ENCODE measurements at places on chromosomes 4 and X. TPM values are rescaled to one million over a fixed set of nuclear protein-coding genes. Genes with fewer than 3 reads are reported as not detected.

DNA sequence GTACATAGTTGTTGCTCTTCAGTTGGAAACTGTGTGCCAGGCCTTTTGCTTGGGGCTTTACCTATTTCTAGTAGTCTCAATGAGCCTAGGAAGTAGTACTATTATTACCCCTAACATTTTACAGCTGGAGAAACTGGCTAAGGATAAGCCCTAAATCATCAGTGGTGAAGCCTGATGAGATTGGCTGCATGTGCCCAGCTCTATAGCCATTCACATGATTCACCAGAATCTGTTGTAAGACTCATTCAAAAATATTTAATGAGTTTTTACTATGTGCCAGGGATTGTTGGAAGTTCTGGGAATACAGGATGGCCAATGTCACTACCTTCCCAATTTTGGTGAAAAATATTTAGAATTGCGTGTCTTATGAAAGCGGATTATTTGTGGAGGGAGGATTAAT lies 2.8 kb downstream of the KIT start:
- H3K4me1 ChIP-seq, result peaks cover 18% of the 10 kb centered on the region
- no peak for DNase-seq
- no peak overlapping the region for H3K4me3 ChIP-seq
- no peaks in the 10 kb centered on the region for H3K36me3 ChIP-seq

- no peak for DNase-seq
- H3K4me1 ChIP-seq, result peaks cover 19% of the 10 kb centered on the region
- no peaks in the 10 kb centered on the region for H3K27me3 ChIP-seq
- no peak overlapping the region for H3K27ac ChIP-seq
Measured at GRCh38 chr4:3302786-3303564, 10.2 kb downstream of the RGS12 start.

GRCh38 chr4:139210486-139210885 lies 33.5 kb upstream of the ELF2 start:
- no peaks in the 10 kb centered on the region for H3K27me3 ChIP-seq
- H3K4me3 ChIP-seq, result no peak overlapping the region
- H3K36me3 ChIP-seq, result no peaks in the 10 kb centered on the region
- DNase-seq, result peak; percentile 41
- H3K4me1 ChIP-seq, result no peaks in the 10 kb centered on the region

DNA sequence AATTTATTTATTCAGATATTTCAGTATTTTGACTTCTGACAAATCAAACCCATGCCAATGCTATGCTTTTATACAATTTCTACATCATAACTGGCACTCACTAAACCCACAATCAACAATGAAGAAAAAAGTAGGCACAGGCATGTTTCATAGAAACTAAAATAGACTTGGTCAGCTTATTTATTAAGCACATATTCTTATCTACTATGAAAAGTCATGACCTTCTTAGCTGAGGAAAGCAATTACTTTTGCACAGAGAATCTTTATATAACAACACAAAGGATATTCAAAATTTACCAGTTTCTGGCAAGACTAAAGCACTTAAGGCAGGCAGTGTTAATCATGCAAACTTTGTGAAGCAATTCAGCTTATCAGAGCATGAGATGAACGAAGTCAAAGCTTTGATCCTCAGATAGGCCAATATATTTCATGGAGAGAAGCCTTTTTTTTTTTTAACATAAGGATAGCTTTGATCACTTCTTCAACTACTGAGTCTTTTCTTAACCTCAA lies 490.6 kb downstream of the INPP4B start:
- no peaks in the 10 kb centered on the region for H3K27me3 ChIP-seq
- peak; percentile 34 for DNase-seq
- H3K36me3 ChIP-seq, result no peaks in the 10 kb centered on the region
- H3K4me3 ChIP-seq, result no peak overlapping the region
- no peaks in the 10 kb centered on the region for H3K4me1 ChIP-seq

GRCh38 chrX:47091149-47091775 lies 13.0 kb downstream of the RGN start:
- H3K4me3 ChIP-seq, result no peak overlapping the region
- H3K27ac ChIP-seq, result no peak overlapping the region
- DNase-seq, result peak; percentile 70
- H3K4me1 ChIP-seq, result no peaks in the 10 kb centered on the region

- H3K4me3 ChIP-seq, result no peak overlapping the region
- H3K27ac ChIP-seq, result no peak overlapping the region
- no peaks in the 10 kb centered on the region for H3K36me3 ChIP-seq
Measured at GRCh38 chr4:148955564-148956297, 513.5 kb upstream of the NR3C2 start.

DNA sequence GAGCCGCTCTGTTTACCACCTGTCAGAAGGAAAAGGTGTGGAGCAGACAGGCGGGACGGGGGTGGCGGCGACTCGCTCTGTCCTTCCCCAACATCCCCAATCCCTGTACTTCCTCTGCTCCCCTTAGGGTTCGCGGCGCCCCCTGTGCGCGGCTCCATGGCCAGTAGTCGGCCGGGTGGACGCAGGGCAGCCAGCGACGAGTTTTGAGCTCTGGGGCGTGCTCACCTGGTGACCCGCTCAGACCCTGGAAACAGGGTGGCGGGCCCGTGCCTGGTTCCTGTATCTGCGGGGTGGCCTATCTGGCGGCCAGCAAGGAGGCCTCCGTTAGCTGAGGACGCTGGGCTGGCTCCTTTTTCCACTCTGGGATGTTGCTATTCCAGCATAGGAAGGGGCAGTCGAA lies 5.4 kb upstream of the MAGIX start:
- H3K27me3 ChIP-seq, result no peaks in the 10 kb centered on the region
- H3K36me3 ChIP-seq, result no peaks in the 10 kb centered on the region
- no peak for DNase-seq
- H3K4me1 ChIP-seq, result no peaks in the 10 kb centered on the region
- H3K4me3 ChIP-seq, result no peak overlapping the region

DNA sequence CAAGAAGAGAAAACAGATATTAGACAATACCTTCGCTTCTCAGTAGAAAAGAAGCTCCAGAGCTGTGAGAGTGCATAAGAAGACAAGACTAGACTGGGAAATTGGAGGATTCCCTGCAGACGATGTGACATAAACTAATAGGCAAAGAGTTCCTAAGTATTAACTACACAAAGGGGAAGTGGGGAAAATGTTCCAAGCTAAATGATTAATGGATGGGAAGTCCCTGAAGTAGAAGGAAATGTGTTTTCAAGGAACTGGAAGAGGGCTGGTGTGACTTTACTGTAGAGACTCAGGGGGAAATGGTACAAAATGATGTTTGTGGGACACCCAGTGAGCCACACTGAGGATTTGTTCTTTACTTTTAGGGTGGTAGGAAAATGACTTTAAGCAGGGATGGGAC lies 69.7 kb upstream of the DCLK2 start:
- DNase-seq, result no peak
- no peaks in the 10 kb centered on the region for H3K4me1 ChIP-seq
- no peaks in the 10 kb centered on the region for H3K36me3 ChIP-seq
- H3K27ac ChIP-seq, result no peak overlapping the region

- no peaks in the 10 kb centered on the region for H3K4me1 ChIP-seq
- H3K27me3 ChIP-seq, result no peaks in the 10 kb centered on the region
- H3K36me3 ChIP-seq, result no peaks in the 10 kb centered on the region
- H3K4me3 ChIP-seq, result no peak overlapping the region
- DNase-seq, result no peak
Measured at GRCh38 chrX:79259073-79259689, 108.0 kb downstream of the ITM2A start.

GRCh38 chr4:177968817-177969442 lies 526.7 kb upstream of the AGA start:
- no peaks in the 10 kb centered on the region for H3K36me3 ChIP-seq
- H3K27me3 ChIP-seq, result no peaks in the 10 kb centered on the region
- H3K27ac ChIP-seq, result no peak overlapping the region
- no peak for DNase-seq
- H3K4me3 ChIP-seq, result no peak overlapping the region

DNA sequence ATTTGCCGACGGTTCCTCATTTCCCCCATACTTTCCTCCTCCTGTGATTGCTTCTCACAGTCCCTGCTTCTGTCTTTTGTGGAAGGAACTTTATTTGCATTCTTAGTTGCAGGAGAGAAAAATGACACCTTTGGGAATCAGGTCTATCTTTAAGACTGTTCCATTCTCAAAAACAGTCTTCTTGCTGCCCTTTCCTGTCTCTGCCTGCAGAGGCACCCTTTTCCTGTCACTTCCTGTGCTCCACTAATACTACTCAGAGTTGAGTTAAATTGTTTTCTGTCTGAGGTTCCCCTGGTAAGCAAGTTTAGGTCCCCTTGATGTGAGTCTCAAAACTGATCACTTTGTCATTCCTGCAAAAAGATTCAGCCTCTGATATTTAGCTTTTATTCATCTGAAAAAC lies 208.8 kb upstream of the CLNK start:
- H3K4me1 ChIP-seq, result no peaks in the 10 kb centered on the region
- no peak for DNase-seq
- no peaks in the 10 kb centered on the region for H3K36me3 ChIP-seq
- H3K27me3 ChIP-seq, result no peaks in the 10 kb centered on the region
- H3K27ac ChIP-seq, result no peak overlapping the region

DNA sequence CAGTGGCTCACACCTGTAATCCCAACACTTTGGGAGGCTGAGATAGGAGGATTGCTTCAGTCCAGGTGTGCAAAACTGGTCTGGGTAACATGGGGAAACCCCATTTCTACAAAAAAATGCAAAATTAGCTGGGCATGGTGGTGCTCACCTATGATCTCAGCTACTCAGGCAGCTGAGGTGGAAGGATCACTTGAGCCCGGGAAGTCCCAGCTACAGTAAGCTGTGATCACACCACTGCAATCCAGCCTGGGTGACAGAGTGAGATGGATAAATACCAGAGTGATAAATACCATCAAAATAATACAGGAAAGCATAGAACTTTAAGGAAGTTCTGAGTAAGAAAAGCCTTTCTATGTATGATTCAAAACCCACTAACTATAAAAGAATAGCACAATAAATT lies 52.8 kb downstream of the LRBA start:
- no peak overlapping the region for H3K4me3 ChIP-seq
- H3K27me3 ChIP-seq, result no peaks in the 10 kb centered on the region
- no peaks in the 10 kb centered on the region for H3K4me1 ChIP-seq

TMEM154 gene
- 1.6 TPM for polyA plus RNA-seq

DNA sequence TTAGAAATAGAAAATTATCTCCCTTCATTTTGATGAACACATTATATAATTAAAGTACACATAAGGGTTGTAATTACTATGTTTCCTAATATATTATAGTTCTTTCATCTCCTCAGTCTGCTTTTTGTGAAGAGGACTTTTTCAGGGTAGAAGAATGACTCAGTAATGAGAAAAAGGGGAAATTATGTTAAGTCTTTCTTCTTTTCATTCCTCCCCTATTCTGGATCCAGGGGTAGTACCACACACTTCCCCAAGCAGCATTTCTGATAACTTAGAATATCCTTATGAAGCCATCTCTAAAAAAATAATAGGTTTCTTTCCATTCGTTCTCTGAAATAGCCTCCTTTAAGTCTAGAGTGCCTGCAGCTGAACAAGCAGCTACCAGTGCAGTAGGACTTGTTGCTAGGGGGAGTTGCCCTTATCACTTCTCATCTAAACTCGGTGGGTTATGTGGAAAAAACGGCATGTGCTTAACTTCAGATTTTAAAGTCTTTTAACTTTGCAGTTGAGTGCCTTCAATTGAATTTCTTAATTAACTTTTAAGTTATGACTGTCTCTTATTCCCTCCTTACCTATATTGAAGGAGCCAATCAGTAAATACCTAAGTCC lies 184.8 kb downstream of the ARHGAP24 start:
- H3K36me3 ChIP-seq, result no peaks in the 10 kb centered on the region
- no peak overlapping the region for H3K27ac ChIP-seq
- no peak for DNase-seq
- no peaks in the 10 kb centered on the region for H3K4me1 ChIP-seq

GRCh38 chr4:99013884-99014523 lies 18.5 kb downstream of the METAP1 start:
- no peak overlapping the region for H3K4me3 ChIP-seq
- H3K36me3 ChIP-seq, result no peaks in the 10 kb centered on the region
- no peak for DNase-seq
- H3K27me3 ChIP-seq, result no peaks in the 10 kb centered on the region
- no peak overlapping the region for H3K27ac ChIP-seq
- H3K4me1 ChIP-seq, result no peaks in the 10 kb centered on the region

- H3K36me3 ChIP-seq, result no peaks in the 10 kb centered on the region
- H3K27me3 ChIP-seq, result no peaks in the 10 kb centered on the region
- H3K4me3 ChIP-seq, result no peak overlapping the region
- no peak overlapping the region for H3K27ac ChIP-seq
- no peaks in the 10 kb centered on the region for H3K4me1 ChIP-seq
- DNase-seq, result no peak
Measured at GRCh38 chr4:59240011-59240410, 1960.1 kb upstream of the ADGRL3 start.

DNA sequence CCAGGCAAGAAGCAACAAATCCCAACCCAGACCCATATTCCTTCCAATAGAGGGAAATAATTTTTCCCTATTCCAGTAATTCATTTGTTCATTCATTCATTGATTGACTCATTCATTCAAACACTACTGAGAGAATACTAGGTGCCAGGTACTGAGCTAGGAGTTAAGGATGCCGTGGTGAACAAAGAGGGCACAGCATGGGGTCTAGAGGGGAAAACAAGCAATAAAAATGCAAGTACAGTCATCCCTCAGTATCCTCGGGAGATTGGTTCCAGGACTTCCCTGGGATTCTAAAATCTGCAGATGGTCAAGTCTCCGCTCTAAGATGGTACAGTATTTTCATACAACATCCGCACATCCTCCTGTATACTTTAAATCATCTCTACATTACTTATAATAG lies 18.7 kb downstream of the RASGEF1B start:
- no peak for DNase-seq
- H3K36me3 ChIP-seq, result no peaks in the 10 kb centered on the region
- no peaks in the 10 kb centered on the region for H3K4me1 ChIP-seq
- no peak overlapping the region for H3K4me3 ChIP-seq
- H3K27me3 ChIP-seq, result no peaks in the 10 kb centered on the region
- H3K27ac ChIP-seq, result no peak overlapping the region

DNA sequence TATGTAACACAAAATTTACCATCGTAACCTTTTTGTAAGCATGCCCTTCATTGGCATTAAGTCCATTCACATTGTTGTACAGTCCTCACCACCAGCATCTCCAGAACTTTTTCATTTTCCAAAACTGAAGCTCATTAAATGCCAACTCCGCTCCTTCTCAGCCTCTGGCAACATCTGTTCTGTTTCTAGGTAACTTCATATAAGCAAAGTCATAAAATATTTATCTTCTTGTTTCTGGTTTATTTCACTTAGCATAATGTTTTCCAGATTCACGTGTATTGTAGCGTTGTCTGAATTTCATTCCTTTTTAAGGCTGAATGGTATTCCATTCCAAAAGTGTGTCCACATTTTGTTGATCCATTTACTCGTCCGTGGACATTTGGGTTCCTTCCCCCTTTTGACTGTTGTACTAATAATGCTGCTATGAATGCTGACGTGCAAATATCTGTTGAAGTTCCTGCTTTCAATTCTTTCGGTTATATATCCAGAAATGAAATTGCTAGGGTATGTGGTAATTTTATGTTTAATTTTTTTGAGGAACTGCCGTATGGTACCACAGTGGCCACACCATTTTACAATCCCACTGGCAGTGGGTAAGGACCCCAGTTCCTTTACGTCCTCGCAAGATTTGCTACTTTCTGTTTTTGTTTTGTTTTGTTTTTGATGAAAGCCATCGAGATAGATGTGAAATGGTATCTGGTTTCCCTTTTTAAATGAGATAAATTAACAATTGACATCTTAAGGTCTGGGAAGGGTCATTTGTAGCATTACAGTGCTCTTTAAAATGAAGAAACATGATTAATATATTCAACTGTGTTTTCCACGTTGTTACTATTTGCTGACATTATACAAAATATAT lies 63.4 kb downstream of the PTTG2 start:
- no peak overlapping the region for H3K27ac ChIP-seq
- no peak overlapping the region for H3K4me3 ChIP-seq
- no peaks in the 10 kb centered on the region for H3K4me1 ChIP-seq

GRCh38 chr4:174425669-174426068 lies 96.6 kb downstream of the HPGD start:
- H3K4me3 ChIP-seq, result no peak overlapping the region
- no peak overlapping the region for H3K27ac ChIP-seq
- no peak for DNase-seq
- H3K4me1 ChIP-seq, result no peaks in the 10 kb centered on the region

PNMA6A gene
- polyA plus RNA-seq, result 0.56 TPM

Measured in fibroblast of lung (primary cell).